Stimulated activated naive B cell treated with anti-CD40 and anti-IgM and Interleukin-4, amounts not matched to agents 10 μg/mL and 1 μg/mL and 100 μg/mL, for 72 hours (primary cell): ENCODE measurements at places on chromosomes 2 and 18.

GRCh38 chr2:120740375-120740764, 4.7 kb downstream of the GLI2 start:
- H3K27me3 ChIP-seq = peaks cover 61% of the 10 kb centered on the region
- DNase-seq = no peak
- H3K4me1 ChIP-seq = peaks cover 21% of the 10 kb centered on the region
- H3K4me3 ChIP-seq = no peak overlapping the region
- H3K36me3 ChIP-seq = no peaks in the 10 kb centered on the region

GRCh38 chr18:49020129-49020528, 69.4 kb upstream of the SMAD7 start:
- DNase-seq = no peak
- peaks cover 39% of the 10 kb centered on the region for H3K4me1 ChIP-seq
- H3K36me3 ChIP-seq = no peaks in the 10 kb centered on the region

GRCh38 chr18:34801774-34802173, 91.7 kb downstream of the DTNA start:
- H3K4me1 ChIP-seq = no peaks in the 10 kb centered on the region
- H3K36me3 ChIP-seq = no peaks in the 10 kb centered on the region
- peaks cover 8% of the 10 kb centered on the region for H3K27me3 ChIP-seq
- H3K4me3 ChIP-seq = no peak overlapping the region
- DNase-seq = no peak

DNA sequence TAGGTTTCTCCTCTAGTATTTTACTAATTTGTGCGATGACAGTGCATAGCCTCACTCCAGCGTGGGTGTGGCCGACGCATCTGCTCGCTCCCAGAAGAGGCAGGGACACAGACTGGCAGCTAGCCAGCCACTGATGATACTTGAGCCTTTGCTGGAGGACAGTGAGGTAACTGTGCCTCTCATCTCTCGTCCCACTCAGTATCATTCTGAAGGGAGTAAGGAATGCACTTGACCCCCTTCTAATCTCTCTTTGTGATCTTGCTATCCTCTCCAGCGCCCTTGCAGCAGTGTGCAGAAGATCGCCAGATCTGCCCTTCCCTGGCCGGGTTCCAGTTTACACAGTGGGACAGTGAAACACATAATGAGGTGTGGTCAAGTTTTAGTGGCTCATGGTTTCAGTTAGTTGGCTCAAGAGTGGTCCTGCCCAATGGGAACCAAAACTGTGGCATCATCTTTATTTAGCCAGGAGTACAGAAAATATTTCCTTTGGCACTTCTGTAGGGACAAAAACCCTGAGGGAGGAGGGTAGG, 17.5 kb downstream of the NCAPH start:
- no peaks in the 10 kb centered on the region for H3K27me3 ChIP-seq
- H3K27ac ChIP-seq = no peak overlapping the region
- H3K4me1 ChIP-seq = no peaks in the 10 kb centered on the region
- DNase-seq = no peak
- H3K36me3 ChIP-seq = peaks cover 3% of the 10 kb centered on the region

DNA sequence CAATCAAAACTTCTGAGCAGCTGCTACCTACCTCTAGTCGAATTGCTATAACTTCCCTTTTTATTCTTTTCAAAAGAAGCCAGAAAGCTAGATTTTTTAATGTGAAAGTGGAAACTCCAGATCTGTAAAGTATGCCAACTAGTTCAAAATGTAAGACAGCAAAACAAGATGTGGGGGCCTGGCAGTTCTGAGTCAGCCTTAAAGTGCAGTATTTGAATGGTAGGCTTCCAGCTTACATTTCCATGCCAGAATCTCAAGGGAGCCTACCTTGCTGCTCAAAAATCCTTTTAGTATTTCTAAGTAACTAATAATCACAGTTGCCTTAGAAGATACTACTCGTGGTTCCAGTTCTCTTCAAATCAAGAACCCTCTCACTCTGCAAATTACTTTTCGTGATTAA, 1288.7 kb downstream of the LRP1B start:
- H3K27me3 ChIP-seq = no peaks in the 10 kb centered on the region
- no peak overlapping the region for H3K27ac ChIP-seq
- H3K4me1 ChIP-seq = no peaks in the 10 kb centered on the region
- H3K4me3 ChIP-seq = no peak overlapping the region

DNA sequence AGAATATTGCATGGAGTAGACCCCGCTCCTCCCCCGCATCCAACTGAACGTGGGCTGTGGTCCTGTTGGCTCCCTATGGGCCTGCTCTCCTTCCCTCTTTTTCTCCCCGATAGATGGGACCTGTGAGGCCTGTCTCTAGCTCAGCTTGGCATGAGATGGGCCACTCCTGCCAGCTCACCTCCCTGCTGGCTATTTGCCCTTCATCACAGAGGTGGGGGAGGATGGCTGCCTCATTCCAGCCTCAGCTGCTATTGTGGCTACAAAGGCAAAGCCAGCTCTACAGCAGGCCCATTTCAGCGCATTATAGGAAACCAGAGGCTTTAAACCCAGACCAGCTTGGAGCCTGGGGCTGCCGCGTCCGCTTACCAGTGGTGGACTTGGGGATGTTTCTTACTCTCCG, 313.9 kb downstream of the GBX2 start:
- no peaks in the 10 kb centered on the region for H3K36me3 ChIP-seq
- no peak for DNase-seq
- H3K27me3 ChIP-seq = peaks cover 5% of the 10 kb centered on the region
- no peaks in the 10 kb centered on the region for H3K4me1 ChIP-seq
- H3K27ac ChIP-seq = no peak overlapping the region

DNA sequence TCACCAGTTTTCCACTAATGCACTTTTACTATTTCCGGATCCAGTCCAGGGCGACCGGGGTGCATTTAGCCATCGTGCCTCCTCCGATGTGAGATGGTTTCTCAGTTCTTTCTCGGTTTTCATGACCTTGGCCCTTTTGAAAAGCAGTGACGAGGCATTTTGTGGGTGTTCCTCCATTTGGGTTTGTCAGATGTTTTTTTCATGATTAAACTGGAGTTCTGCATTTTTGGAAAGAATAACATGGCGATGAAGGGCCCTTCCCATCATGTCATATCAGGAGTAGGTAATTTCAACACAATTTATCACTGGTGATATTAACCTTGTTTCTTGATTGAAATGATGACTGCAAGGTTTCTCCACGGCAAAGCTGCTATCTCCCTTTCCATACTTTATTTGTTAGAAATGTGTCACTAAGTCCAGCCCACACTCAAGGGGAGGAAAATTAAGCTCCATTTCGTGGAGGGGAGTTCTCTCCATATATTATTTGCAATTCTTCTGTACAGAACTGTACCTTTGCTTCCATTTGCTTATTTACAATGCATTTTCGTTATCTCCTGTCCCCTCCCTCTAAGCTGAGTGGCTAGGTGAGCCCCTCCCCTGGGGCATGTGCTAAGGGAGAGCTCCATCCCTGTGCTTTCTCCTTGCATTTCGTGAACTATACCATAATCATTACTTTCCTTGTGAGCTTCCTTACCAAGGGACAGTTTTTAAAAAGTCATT, 8.9 kb upstream of the KLF11 start:
- H3K4me1 ChIP-seq = peaks cover 32% of the 10 kb centered on the region
- no peaks in the 10 kb centered on the region for H3K36me3 ChIP-seq
- H3K27me3 ChIP-seq = no peaks in the 10 kb centered on the region
- DNase-seq = no peak

DNA sequence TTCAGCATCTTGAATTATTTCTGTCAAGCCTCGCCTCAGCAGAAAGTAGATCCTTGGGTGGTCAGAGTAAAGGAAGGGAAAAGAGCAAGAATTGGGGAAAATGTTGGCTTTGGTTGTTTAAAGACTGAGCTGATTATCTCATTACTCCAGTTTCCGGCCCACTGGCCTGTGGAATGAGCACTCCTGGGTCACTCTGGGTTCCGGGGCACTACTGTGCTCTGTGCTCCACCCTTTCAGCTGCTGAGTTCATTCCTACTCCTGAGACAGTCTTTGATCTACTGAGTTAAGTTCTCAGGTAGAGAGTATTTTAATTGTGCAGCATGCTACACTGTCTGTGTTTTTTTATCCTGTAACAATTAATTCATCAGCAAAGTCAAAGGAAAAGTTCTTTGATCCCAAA, 427.7 kb downstream of the CDH2 start:
- H3K4me1 ChIP-seq = no peaks in the 10 kb centered on the region
- H3K27ac ChIP-seq = no peak overlapping the region
- DNase-seq = no peak
- H3K36me3 ChIP-seq = no peaks in the 10 kb centered on the region
- no peak overlapping the region for H3K4me3 ChIP-seq

DNA sequence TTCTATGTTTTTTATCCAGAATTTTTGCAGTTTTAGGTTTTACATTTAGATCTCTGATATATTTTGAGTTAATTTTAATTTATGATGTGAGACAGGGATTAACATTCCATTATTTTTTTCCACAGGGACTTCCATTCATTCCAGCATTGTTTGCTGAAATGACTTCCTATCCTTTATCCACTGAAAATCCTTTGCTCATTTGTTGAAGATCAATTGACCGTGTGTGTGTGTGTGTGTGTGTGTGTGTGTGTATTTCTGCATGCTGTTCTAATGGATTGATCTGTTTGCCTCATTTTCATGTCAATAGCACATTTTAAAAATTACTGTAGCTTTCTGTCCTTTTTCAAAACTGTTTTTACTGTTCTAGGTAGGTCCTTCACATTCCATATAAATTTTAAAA, 480.3 kb downstream of the DSC3 start:
- H3K4me3 ChIP-seq = no peak overlapping the region
- no peaks in the 10 kb centered on the region for H3K4me1 ChIP-seq
- no peaks in the 10 kb centered on the region for H3K36me3 ChIP-seq

- no peak overlapping the region for H3K27ac ChIP-seq
- no peak for DNase-seq
- peaks cover 43% of the 10 kb centered on the region for H3K27me3 ChIP-seq
- H3K4me3 ChIP-seq = no peak overlapping the region
- peaks cover 2% of the 10 kb centered on the region for H3K36me3 ChIP-seq
Measured at GRCh38 chr2:10253596-10254372, 48.9 kb upstream of the HPCAL1 start.

- no peaks in the 10 kb centered on the region for H3K4me1 ChIP-seq
- no peaks in the 10 kb centered on the region for H3K36me3 ChIP-seq
- no peaks in the 10 kb centered on the region for H3K27me3 ChIP-seq
Measured at GRCh38 chr2:157067562-157067961, 189.9 kb upstream of the GALNT5 start.

- no peak for DNase-seq
- peaks cover 39% of the 10 kb centered on the region for H3K27me3 ChIP-seq
- no peak overlapping the region for H3K27ac ChIP-seq
- no peaks in the 10 kb centered on the region for H3K36me3 ChIP-seq
- peaks cover 9% of the 10 kb centered on the region for H3K4me1 ChIP-seq
Measured at GRCh38 chr2:10085668-10086059, 5.5 kb upstream of the CYS1 start.

- H3K4me3 ChIP-seq = no peak overlapping the region
- no peak for DNase-seq
- H3K27ac ChIP-seq = peak overlapping the region; percentile 3
Measured at GRCh38 chr2:105732955-105733607, 11.6 kb upstream of the NCK2 start.

DNA sequence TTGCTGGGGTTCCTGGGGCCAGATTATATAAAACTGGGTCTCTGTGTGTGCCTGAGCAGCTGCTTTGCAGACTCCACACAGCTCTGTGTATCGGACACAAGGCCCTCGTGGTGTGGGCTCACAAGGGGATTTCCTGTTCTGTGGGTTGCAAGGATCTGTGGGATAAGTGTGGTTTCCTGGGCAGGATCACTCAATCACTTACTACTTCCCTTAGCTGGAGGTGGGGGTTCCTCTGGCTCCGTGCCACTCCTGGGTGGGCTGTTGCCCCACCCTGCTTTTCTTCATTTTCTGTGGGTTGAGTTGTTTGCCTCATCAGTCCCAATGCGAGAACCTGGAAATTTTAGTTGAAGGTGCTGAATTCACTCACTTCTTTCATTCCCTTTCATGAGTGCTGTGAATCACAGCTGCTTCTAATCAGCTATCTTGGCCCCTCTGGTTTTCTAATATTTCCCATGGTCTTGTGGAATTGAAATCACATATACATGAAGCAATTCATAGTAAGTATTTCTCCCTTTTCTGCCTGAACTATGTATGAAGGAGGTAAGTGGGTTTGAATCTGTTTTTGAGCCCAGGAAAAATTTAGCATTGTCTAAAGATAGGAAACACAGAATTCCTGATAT, 196.3 kb downstream of the DCDC2C start:
- no peaks in the 10 kb centered on the region for H3K36me3 ChIP-seq
- no peaks in the 10 kb centered on the region for H3K4me1 ChIP-seq
- H3K27me3 ChIP-seq = peaks cover 10% of the 10 kb centered on the region
- DNase-seq = no peak
- H3K4me3 ChIP-seq = no peak overlapping the region
- no peak overlapping the region for H3K27ac ChIP-seq

DNA sequence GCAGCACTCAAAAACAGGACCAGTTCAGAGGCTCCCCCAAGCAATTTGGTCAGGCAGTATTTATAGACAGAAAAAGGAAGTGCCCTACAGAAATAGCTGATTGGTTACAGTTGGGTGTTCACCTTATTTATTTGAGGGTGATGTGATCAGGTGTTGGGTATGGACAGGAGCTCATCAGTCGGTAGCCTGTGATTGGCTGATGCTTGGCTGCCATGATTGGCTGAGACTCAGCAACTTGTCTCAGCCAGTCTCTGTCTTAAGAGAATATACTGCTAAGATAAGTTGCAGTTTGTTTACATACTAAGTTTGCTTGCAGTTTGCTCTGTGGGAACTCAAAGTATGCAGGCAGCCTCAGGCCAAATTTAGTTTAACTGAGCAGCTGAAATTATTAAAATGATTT, 9.4 kb downstream of the ABCG8 start:
- H3K36me3 ChIP-seq = no peaks in the 10 kb centered on the region
- no peak for DNase-seq
- no peak overlapping the region for H3K4me3 ChIP-seq
- peaks cover 10% of the 10 kb centered on the region for H3K27me3 ChIP-seq
- no peak overlapping the region for H3K27ac ChIP-seq
- no peaks in the 10 kb centered on the region for H3K4me1 ChIP-seq

DNA sequence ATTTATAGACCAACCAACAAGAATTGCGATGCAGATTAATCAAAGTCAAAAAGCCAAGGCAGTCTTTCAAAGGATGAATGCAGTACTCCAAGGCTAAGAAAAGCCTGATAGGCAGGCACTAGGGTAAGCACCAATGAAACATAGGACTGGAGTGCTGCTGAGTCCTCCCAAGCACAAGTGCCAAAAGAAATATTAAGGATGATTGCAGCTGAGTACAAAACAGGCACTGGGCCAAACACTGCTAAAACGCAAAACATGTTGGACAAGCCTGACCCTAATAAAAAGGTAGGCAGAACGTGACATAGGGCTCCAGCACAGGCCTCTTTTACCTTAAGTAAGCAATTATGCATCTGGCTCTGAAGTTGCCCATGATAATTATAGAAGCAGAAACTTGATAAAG, 160.1 kb upstream of the LRP1B start:
- no peaks in the 10 kb centered on the region for H3K27me3 ChIP-seq
- H3K4me1 ChIP-seq = no peaks in the 10 kb centered on the region
- H3K36me3 ChIP-seq = no peaks in the 10 kb centered on the region
- DNase-seq = no peak

DNA sequence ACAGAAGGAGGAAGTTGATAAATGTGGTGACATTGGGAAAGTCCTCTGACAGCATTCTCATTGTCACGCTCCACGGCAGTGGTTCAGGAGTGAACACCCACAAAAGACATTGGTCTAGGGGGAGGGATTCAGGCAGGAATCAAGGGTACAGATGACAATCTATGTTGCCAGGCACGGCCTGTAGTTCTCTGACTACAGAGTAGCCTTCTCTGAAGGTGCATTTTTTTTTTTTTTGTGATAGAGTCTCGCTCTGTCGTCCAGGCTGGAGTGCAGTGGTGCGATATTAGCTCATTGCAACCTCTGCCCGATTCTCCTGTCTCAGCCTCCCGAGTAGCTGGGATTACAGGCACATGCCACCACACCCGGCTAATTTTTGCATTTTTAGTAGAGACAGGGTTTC, 7.4 kb upstream of the MOB1A start:
- H3K27ac ChIP-seq = peak overlapping the region; percentile 96
- DNase-seq = peak; percentile 87
- peaks cover 1% of the 10 kb centered on the region for H3K27me3 ChIP-seq
- peak overlapping the region; percentile 79 for H3K4me3 ChIP-seq
